ENCODE measurements at places on chromosomes 16 and 17. TPM values are rescaled to one million over a fixed set of nuclear protein-coding genes. Genes with fewer than 3 reads are reported as not detected.

- DNase-seq, result no peak
Observed at GRCh38 chr17:40883626-40884334, 1.3 kb downstream of the KRT20 start.

GRCh38 chr17:55717898-55718735 lies 4.5 kb downstream of the TMEM100 start:
- no peak for DNase-seq

GRCh38 chr16:61929776-61930175 lies 106.5 kb downstream of the CDH8 start:
- no peak for DNase-seq

- no peak for DNase-seq
Observed at GRCh38 chr16:74080311-74080710, 216.3 kb upstream of the PSMD7 start.

- no peak for DNase-seq
Observed at GRCh38 chr17:41263212-41263611, 2.0 kb upstream of the KRTAP9-6 start.

GRCh38 chr17:82927661-82928601 lies 88.1 kb upstream of the ZNF750 start:
- no peak for DNase-seq

DNA sequence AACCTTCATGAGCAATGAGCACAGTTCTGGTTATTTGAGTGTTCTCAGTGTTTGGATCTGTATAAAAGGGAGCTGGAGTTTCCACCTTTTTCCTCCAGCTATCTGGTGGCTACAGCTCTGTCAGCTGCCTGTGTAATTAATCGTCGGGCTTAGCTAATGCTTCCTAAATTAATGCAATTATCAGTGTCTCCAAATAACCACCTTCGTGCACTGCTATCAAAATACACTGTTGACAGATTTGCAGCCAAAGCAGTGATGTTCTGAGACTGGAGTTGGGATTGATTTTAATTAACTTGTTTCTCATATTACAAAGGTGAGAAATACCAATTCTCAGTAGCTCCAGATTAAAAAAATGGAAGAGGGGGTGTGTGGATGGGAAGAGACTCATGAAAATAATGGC lies 325.8 kb downstream of the CBLN1 start:
- DNase-seq, result no peak

The BAHCC1 gene
- total RNA-seq, result 41.2 TPM

DNA sequence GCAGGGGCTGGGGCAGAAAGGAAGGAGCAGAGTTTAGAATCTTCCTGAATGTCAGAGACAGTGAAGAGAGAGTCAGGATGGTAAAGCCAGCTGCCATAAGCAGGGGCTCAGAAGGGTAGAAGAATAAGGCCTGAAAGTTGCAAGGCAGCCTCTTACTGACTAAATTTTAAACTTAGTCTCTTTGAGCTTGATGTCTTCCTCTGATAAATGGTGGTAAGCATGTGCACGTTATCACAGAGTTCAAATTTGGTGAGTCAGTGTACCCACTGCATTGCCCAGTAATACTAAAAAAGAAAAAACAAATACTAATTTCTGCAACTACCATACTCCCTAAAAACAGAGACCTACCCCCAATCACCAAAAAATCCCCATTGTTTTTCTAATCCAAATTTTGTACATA lies 45.2 kb downstream of the SIAH1 start:
- no peak for DNase-seq

The NAT9 gene
- 39.4 TPM for total RNA-seq

The IKZF3 gene
- total RNA-seq, result 4.8 TPM

DNA sequence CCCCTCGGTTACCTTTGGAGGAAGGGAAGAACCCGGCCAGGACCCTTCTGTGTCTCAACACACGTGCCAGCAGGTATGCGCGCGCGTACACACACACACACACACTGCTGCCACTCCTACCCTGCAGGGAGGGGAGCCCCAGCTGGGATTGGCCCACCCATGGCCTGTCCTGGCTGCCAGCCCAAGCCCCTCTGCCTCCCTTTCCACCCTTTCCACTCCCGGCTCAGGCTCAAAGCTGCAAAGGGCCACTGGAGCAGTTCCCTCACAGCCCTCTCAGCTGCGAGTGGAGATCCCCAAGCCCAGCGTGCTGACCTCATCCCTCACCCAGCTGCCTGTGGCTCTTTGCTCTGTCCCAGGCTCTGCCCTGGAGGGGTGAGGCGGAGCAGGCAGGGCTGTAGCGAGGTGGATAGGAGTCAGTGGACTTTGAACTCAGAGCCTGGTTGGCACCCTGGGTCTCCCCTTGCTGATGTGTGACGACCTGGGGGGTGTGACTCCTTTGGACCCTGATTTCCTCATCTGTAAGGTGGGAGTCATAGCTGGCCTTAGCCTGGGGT lies 14.5 kb downstream of the KIF19 start:
- DNase-seq, result no peak

- DNase-seq, result no peak
Observed at GRCh38 chr16:80936410-80936809, 70.3 kb downstream of the CMC2 start.

DNA sequence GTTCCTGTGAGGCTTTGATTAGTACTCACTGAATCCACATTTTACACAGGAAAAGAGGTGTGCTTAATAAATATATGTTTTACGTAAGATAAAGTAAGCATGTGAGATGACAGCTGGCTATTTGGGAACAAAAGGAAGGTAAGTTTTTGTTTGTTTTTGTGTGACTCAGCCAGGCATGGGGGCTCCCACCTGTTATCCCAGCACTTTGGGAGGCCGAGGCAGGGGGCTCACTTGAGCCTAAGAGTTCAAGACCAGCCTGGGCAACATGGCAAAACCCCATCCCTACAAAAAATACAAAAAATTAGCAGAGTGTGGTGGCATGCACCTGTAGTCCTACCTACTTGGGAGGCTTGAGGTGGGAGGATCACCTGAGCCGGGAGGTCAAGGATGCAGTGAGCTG lies 17.9 kb downstream of the GPR142 start:
- DNase-seq, result no peak

DNA sequence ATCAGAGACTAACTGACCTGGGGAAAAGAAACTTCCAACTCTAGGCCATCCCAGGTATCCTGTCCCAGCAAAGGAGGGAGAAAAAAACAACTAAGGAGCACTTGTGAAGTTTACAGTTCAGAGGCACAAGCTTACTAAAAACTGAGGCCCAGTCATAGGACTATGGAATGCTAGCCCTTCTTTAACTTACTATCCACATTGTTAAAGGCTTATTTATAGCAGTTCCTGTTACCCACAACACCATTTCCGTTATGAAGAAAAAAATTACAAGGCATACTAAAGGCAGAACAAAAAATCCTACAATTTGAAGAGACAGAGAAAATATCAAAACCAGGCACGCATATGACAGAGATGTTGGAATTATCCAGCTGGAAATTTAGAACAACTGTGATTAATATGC lies 159.1 kb downstream of the CDH11 start:
- DNase-seq, result no peak

The KNOP1 gene
- total RNA-seq, result 10.6 TPM

The HOXB1 gene
- total RNA-seq, result not detected

The RAB37 gene
- total RNA-seq, result 2.2 TPM

DNA sequence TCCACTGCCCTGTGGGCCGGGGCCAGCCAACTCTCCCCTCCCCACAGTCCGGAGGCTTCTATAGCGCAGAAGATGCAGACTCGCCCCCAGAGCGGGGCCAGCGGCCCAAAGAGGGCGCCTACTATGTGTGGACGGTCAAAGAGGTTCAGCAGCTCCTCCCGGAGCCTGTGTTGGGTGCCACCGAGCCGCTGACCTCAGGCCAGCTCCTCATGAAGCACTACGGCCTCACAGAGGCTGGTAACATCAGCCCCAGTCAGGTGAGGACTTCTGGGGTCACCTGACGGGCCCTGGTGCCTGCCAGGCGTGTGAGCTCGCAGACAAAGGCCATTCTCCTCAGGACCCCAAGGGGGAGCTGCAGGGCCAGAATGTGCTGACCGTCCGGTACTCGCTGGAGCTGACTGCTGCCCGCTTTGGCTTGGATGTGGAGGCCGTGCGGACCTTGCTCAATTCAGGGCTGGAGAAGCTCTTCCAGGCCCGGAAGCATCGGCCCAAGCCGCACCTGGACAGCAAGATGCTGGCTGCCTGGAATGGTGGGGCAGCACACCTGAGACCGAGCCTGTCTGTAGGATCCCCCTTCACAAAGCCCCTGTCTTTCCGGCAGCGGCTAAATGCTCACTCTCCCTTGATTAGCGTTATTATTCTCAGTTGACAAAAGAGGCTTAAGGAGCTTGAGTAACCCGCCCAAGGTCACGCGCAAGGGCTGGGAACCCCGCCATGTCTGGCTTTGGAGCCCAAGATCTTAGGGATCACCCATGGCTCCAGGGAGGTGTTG lies 3.9 kb downstream of the SPATA20 start:
- peak; percentile 46 for DNase-seq

- no peak for DNase-seq
Observed at GRCh38 chr17:45038728-45039634, 12.5 kb downstream of the DCAKD start.

DNA sequence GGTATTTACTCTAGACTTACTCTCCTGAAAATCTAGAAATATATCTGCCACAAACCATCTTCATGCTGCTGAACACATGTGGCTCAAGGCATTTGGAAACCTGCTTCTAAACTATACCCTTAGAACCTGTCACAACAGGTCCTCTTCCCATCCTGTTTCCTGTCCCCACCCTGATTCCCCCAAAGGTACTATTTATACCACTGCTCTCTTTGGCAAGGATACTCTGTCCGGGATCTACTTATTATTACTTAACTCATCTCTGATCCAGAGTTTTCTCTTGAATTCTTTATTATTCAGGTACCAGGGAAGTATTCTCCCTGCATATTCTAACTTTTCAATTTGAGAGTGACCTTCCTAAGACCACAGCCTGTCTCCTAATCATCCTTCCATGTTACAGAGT lies 33.4 kb downstream of the TRAF4 start:
- no peak for DNase-seq

The SLC2A4 gene
- 7.7 TPM for total RNA-seq

The PRSS27 gene
- total RNA-seq, result 4.4 TPM

- no peak for DNase-seq
Observed at GRCh38 chr17:44350733-44351226, 5.7 kb downstream of the GRN start.

GRCh38 chr16:50462793-50463507 lies 85.2 kb upstream of the NKD1 start:
- no peak for DNase-seq

DNA sequence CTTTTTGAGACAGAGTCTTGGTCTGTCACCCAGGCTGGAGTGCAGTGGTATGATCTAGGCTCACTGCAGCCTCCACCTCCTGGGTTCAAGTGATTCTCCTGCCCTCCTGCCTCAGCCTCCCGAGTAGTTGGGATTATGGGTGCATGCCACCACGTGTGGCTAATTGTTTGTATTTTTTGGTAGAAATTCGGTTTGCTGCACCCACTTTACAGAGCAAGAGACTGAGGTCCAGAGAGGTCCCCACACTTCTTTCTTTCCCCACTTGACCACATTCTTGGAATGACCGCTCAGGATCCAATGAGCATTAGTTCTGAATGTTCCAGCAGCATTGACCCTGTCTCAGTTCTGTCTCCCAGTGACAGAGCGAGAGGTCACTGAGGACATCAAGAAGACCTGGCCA lies 5.3 kb upstream of the SLC16A3 start:
- no peak for DNase-seq

- no peak for DNase-seq
Observed at GRCh38 chr16:86355951-86356350, 154.4 kb upstream of the FOXF1 start.

DNA sequence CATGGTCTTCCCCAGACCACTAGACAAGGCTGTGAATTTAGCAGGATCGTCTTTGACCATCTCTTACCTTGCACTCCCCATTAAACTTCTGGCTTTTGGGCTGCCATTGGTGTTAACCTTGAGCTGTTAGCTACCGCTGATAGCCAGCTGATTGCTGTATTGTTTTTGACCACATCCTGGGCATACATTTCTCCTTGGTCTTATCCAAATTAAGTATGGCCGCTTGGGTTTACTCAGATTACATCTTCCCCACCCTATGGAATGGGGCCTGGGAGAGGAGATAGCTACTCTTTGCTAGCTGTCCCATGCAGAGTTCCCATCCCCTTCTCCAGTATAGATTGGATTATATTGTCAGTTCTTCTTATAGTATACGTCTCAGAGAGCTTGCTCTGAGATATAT lies 270.4 kb upstream of the ELAC2 start:
- DNase-seq, result no peak

DNA sequence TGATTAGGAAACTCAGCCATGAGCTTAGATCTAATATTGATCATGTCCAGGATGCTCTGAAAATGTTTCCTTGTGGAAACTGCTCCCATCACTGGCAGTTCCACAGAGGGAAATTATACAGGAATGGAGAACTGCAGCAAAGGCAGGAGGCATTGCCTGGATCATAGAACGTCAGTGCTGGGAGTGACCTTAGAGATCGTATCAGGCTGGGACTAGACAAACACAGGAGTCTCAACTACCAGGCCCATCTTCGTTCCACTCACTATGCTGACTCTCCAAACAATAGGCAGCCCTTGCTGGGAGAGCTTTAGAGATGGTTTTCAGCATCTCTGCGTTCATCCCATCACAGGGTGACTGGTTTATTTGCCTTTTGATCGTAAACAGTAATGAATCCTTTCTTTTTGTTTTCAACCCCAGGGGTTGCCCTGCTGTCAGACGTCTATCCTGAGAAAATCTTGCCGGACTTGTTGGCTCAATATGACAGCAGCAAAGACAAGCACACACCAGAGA lies 130.3 kb downstream of the TANGO6 start:
- DNase-seq, result no peak

DNA sequence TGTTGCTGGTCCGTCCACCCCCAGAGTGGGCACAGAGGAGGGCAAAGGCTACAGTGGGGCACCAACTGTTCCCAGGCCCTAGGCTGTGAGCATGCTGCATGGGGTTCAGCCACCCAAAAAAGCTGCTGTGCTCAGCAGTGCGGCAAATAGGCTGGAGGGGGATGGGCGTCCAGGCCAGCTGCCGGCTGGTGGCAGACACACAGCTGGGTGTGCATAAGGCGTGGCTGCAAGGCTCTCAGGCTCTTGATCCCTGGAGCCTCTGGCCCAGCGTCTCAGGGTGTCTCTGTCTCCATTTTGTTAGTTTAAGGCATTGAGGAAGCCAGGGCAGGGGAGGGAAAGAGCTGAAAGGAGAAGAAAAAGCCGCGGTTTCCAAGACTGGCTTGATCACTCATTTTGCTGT lies 8.8 kb downstream of the RPL19 start:
- DNase-seq, result no peak

The USP22 gene
- total RNA-seq, result 130 TPM

GRCh38 chr17:41547921-41548843 lies 20.1 kb upstream of the KRT19 start:
- peak; percentile 87 for DNase-seq

Data from thoracic aorta (tissue), 2 donors.